ENCODE measurements at places on chromosomes 2 and 18.

DNA sequence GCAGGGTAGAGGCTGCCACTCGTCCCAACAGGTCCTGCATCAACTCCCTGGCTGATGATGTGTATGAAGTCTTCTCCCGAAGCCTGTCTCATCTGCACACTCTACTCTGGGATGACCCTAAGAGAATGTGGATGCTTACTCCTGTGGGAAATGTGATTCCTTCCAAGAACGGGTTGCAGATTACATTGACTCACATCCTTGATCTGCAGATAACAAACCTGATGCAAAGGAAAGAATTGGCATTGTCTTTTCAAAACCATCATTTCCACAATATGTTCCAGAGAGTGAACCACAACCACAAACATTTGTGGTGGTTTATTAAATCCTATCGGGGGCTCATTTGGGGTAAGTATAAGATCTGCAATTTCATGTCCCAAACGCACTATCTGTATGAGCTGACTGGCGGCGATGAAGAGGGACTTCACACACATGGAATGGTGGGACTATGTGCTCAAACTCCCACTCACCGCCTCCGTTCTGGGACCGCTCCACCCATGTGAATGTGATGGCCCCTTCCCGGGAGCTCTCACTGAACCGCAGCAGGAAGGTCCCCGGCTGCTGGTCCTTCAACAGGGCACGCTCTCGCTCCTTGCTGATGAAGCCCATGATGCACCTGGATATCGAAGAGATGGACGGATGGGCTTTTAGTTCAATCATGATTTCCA lies 35.5 kb downstream of the STAT1 start:
- DNase-seq: no peak

DNA sequence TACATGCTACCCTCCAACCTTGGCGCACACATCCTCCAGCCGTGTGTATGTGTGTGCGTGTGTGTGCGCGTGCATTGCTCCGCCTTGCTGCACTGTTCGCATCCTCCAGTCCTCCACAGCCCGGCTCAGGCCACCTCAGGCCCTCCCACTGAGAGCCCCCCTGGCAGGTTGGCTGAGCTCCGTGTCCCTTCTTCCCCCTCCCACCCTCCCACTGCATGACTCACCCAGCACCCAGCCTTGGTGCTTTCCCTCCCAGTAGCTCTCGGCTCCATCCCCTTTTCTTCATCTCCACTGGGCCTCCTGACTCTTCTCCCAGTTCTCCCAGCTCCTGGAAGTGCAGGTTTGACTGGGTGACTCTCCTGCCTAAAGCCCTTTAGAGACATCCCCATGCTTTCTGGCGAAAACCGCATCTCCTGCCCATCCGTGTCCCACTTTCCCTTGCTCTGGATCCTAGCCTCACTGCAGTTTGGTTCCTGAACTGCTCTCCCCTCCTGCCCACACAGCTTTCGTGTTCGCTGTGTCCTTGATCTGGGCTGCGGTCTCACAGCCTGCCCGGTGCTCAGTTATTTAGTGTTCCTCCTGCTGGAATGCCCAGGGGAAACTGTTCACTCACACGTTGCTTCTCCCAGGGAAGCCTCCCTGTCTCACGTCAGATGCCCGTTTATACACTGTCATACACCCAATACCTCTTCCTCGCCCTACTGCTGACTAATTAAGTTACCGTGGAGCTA lies 4.9 kb downstream of the TMEM177 start:
- DNase-seq: no peak

DNA sequence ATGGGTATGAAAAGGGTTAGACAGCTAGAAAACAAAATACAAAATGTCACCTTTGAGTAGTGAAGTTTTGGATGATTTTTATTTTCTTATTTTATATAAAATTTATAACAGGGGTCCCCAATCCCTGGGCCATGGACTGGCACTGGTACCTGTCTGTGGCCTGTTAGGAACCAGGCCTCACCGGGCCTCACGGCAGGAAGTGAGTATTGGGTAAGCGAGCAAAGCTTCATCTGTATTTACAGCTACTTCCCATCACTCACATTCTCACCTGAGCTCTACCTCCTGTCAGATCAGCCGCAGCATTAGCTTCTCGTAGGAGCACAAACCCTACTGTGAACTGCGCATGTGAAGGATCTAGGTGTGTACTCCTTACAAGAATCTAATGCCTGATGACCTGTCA lies 202.8 kb upstream of the TWIST2 start:
- no peak for DNase-seq

DNA sequence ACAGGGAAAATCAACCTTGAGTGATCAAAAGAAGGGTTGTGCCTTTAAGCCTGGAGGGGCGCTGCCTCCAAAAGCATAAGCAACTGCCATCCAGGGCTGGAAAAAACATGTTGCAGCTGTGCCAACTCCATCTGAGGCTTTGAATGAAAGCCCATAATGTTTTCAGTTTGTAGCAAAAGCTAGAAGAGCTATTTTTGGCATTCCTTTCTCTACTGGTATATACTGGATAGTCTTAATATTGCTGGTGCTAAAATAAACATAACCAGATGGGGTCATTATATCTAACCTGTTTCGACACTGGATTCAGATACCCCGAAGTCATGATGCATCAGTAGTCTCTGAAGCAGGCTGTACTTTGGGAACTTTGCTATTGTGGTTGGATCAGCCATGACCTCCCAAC lies 25.1 kb downstream of the ANXA4 start:
- DNase-seq: peak; percentile 93

DNA sequence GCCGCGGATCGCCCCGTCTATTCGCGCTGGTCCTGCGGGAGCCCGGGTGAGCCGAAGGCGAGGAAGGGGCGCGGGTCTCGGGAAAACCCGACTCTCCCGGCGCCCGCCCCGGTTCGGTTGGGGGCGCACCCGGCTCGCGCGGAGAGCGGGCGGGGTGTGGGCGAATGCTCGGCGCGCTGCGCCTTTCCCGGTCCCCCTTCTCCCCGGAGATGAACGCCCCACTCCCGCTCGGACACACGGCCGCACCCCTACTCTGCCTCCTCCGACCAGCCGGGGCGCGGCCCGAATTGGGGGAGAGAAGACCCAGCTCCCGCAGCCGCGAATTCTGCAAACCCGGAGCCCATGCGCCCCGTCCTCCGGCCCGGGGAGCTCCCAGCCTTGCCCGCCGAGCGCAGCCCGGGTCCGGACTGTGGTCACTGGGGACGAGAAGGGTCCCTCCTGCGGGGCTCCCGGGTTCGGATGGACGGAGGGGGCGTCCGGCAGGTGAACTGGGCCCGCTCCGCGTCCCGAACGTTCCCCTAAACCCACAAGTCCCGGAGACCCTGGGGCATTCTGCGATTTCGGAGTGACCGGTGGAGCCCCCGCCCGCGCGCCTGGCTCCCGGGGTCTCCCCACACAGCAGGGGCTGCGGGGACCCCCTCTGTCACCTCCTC lies 734 bp downstream of the KCNG2 start:
- DNase-seq: no peak

- no peak for DNase-seq
Observed at GRCh38 chr18:43170586-43170985, 55.1 kb upstream of the RIT2 start.

DNA sequence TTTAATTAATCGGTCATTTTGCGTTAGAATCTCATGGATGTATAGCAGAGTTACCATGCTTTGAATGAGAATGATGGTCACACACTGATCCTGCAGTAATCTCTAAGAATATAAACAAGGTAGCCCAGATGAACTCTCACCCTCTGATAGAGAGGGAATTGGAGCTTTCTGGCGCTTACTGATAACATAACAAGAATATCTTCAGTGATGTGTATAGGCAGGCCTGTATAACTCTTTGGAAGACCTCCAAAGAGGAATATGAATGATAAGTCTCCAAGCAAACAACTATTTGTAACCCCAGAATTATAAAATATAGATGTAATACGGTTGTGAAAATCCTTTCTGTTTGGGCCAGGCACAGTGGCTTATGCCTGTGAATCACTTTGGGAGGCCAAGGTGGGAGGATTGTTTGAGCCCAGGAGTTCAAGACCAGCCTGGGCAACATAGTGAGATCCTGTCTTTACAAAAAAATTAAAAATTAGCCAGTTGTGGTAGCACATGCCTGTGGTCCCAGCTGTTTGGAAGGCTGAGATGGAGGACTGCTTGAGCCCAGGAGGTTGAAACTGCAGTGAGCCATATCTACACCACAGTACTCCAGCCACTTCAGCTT lies 52.5 kb upstream of the LTBP1 start:
- DNase-seq: no peak

GRCh38 chr2:235027558-235028214 lies 75.9 kb downstream of the SH3BP4 start:
- DNase-seq: no peak

DNA sequence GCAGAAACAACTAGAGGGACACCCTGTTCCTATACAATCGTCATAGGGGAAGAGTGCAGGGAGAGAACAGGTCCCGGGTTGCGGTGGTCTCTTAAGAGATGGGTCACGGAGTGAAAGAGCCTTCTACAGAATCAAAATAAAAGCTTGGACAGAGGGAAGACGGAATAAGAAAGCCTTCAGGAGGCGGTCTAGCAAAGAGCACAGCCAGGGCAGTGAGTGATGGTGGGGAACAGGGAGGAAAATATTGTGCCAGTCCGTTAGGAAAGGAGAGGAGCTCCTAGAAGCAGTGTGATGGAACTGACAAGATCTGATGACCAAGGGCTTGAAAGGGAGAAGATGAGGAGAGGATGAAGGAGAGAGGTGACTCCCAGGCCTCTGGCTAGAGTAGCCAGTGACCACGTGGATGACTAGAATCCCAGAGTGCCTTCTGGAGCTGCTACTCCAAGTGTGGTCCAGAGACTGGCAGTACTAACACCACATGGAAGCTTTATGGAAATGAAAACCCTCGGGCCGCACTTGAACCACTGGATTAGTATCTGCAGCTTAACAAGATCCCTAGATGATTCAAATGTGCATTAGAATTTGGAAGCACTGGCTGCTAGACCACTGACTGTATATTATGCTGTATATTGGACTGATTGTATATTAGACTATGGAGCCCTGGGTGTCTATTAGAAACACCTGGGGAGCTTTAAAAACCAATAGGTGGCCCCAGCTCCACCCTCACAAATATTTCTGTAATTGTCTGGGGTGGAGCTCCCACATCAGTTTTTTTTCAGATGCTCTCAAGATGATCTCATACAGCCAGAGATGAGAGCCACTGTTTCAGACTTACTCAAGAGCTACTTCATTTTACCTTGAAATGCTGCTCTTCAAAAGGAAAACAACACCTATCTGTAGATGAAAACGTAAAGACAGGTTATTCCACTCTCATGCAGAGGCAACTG lies 1.1 kb upstream of the EVA1A start:
- peak; percentile 40 for DNase-seq

DNA sequence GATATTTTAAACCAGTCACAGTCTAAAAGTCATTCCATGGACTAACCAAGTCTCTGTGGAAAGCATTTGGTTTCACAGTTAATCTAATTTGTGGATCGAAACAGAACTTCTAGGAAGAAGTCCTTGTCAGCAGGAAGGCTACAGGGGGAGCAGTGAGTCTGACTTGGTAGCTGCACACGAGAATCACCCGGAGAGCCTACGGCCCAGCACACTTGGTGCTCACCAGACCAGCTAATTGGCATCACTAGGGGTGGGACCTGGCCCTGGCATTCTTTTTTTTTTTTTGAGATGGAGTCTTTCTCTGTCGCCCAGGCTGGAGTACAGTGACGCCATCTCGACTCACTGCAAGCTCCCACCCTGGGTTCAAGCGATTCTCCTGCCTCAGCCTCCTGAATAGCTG lies 97.7 kb downstream of the ZNF532 start:
- no peak for DNase-seq

GRCh38 chr2:194166818-194167217 lies 1490.2 kb upstream of the SLC39A10 start:
- peak; percentile 32 for DNase-seq

DNA sequence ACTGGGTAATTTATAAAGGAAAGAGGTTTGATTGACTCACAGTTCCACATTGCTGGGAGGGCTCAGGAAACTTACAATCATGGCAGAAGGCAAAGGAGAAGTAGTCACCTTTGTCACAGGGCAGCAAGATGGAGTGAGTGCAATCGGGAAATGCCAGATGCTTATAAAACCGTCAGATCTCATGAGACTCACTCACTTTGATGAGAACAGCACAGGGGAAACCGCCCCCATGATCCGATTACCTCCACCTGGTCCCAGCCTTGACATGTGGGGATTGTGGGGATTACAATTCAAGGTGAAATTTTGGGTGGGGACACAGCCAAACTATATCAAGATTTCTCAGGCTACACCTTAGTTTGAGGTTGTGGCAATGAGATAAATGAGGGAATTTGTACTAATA lies 54.9 kb downstream of the AKAIN1 start:
- no peak for DNase-seq

DNA sequence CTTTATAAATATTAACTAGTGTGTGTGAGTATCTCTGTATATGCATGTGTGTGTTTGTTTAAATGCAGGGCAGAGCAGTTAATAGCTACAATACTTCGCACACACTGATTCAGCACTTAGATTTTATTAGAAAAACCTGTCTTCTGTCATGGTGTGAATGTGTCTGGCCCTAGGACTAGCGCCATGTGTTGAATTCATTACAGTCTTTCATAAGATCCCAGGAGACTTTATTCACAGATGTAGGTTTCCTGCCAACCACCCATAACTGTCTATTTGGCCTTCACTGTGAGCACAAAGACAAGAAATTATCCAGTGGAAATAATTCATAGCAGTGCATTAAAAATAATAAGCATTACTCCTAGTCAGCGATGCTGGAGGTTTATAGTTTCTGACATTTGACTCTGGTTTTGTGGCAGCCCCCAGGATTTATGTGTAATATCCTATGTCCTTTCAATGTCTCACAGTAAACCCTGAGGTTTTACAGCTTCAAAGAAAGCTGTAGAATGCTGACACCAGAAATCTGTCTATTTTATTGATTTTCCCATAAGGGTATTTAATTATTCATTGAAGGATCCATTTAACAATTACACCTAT lies 93.9 kb downstream of the ZNF804A start:
- DNase-seq: no peak

- no peak for DNase-seq
Observed at GRCh38 chr2:101200676-101201075, 49.5 kb upstream of the TBC1D8 start.

Data from lung (tissue), 17 donors.